ENCODE measurements at places on chromosomes 1 and 21.

GRCh38 chr1:67599085-67599484 is 85.9 kb upstream of the GADD45A start:
- no peak for DNase-seq

DNA sequence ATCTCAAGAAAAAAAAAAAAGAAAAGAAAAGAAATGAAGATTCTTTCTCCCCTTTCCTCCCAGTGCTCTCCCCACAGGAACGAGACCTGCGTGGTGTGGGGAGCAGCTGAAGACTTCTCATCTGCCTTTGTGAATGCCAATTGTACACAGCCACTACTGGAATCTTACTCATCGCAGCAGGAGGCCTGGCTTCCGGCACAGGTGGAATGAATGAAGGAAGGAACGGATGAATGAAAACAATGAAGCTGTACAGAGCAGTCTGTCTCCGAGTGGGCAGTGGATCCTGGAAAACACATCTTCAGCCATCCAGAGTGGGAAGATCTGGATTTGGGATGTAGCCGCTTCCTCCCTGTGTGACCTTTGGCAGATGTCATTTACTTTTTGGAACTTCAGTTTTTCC is 64.9 kb downstream of the RUNX3 start:
- DNase-seq = no peak

DNA sequence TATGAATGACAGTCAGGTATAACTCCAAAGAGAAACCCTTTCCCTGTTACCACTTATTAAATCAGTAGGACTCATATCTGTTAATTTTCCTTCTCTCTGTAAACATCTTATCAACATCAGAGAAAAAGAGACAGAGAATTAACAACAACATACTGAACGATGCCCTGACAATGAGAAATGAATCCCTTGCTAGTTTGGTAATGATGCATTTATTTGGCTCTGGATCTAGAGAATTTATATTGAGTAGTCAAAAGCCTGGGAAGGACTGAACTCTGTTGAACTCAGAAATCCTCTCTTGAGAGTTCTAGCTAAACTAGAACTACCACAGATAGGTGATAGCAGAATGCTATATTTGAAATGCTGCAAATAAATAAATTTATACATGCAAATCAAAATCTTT is 325.6 kb downstream of the DISC1 start:
- DNase-seq = no peak

- DNase-seq = peak; percentile 63
These were observed 68.5 kb downstream of the GIPC2 start for GRCh38 chr1:78114034-78114956.

- no peak for DNase-seq
These were observed 17.2 kb upstream of the RAB29 start for GRCh38 chr1:205792481-205792881.

DNA sequence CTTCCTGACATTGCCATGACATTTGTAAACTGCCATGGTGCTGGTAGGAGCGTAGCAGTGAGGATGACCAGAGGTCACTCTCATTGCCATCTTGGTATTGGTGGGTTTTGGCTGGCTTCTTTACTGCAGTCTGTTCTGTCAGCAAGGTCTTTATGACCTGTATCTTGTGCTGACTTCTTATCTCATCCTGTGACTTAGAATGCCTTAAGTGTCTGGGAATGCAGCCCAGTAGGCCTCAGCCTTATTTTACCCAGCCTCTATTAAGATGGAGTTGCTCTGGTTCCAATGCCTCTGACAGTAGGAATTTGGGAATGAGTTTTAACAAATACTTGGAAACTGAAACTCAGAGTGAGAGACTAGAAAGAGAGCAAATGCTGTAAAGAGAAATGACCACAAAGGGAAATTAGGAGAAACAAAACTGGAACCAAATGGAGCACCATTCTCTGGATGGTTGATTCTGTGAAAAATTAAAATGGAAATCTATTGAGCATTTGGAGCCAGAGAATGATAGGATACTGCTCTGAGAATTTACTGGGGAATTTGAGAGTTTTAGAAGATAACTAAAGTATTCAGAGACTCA is 50.1 kb upstream of the RHOU start:
- no peak for DNase-seq

- DNase-seq = no peak
These were observed 125.5 kb upstream of the CHRM3 start for GRCh38 chr1:239260842-239261241.

DNA sequence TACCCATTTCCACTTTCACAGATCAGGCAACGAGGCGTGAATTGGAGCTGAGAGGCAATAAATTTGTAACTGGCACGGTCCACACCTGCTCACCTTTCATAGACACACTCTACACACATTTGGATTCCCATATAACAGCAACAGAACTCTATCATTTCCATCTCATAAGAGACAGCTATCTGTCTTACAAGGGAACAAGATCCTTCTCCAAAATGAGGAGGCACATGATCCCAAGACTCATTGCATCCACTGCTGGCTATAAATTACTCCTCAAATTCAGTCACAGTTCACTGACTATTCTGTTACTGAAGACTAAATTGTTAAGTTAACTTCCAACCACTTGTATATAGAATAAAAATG is 342.8 kb downstream of the MATN1 start:
- DNase-seq = no peak

- peak; percentile 82 for DNase-seq
These were observed 4.2 kb downstream of the SPOCD1 start for GRCh38 chr1:31811605-31812004.

DNA sequence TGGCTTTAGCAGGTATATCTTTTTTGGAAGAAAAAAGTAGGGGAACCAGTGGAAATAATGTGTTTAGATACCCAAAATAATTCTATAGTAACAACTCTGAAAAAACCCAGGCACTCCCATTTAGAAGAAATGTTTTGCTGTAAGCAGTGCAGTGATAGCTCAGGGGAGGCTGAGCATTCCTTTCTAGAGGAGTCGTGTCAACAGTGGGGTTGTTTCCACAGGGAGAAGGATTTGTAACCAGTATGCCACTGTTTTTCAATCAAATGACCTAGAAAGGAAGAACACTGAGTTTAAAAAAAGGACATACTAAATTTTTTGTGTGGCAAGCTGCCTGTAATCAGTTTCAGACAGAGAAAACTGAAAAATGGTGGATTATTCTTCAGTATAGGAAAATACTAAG is 2.4 kb downstream of the PGD start:
- no peak for DNase-seq

DNA sequence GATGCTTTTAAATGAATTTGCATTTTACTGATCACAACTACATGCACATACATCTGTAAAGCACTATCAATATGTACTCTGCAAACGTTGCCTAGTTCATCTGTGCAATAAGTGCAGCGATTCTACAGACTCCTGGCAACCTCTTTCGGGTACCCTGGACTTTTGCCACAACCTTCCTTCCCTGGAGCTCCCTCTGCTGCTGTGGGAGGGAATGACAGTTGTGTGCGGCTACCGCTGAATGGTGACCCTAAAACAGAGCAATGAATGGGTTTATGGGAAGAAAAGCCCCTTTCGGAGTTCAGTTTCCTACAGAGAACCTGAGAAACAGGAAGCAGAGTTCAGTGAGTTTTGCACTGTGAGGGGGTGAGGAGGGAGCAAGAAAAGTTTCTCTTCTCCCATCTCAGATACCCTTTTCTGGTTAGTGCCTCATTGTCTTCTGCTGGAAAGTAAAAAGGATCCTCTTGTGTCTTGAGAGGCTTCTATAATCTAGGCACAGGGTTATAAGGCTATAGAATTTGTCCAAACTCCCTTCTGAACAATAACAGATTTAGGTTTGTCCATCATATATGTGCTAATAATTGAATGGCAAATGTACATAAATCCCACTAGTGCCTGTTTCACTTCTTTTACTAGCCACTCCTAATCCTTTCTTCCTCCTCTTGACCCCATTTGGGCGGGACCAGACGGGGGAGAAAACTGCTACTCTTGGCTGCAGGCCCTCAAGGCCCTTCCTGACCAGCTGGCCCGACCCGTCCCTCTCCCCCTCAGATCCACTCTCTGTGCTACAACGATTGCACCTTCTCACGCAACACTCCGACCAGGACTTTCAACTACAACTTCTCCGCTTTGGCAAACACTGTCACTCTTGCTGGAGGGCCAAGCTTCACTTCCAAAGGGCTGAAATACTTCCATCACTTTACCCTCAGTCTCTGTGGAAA is 19.8 kb upstream of the SARS1 start:
- peak; percentile 31 for DNase-seq

DNA sequence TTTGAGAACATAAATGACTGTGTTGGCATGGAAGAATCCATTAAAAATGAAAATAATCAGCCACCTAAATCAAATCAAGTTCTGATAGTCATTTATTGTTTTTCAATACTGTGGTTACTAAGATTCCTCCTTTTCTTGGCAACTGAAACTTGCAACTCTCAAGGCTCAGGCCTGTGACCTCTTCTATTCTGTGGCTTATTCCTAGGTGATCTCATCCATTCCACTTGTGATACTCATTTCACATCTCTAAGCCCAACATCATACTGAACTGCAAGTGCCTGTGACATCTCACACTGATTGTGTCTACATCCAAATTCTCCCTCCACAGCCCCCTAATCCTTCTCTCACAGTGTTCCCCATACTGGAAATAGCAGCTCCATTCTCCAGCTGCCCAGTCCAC is 4.8 kb upstream of the ST6GALNAC5 start:
- no peak for DNase-seq

- DNase-seq = no peak
These were observed 285.0 kb downstream of the LRRC40 start for GRCh38 chr1:69920426-69920825.

DNA sequence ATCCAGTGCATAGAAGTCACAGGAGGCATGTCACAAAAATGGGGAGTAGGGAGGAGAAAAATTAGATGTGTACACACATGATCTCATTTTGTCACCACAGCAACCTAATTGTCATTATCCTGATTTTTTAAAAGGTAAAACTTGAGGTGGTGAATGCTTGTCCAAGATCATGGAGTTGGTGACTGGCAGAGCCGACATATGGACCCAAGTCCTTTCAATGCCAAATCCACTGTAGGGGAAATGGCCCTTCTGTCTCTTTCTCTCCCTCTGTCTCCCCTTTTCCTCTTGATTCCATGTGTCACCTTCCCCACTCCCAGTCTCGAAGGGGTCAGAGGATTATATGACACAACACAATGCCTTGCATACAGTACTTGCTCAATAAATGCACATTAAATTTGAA is 65.7 kb upstream of the JUN start:
- DNase-seq = no peak

- DNase-seq = no peak
These were observed 138.7 kb downstream of the DISP1 start for GRCh38 chr1:222953585-222953984.

DNA sequence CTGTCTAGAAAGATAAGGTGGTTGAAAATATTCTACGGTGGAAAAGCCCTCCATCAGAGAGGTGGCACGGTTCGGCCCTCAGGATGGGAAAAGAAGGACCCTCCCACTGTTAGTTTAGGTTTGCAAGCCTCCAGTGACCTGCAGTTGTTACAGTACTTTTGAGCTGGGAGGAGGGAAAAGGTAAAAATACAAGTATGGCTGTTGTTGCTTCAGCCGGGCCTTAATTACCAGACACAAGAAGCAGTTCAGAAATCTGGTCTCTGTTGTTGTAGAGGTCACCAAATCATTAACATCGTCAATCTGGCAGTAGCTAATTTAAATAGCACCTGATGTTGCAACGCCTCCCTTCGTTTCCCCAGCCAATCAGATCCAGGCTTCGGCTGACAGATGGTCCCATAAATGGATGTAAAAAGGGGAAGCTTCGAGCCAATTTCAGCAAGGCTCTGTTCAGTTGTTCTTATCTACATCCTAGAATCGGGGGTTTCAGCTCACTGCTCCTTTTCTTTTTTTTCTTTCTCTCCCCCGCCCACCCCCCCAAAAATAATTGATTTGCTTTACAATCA is at the start of gene ELAVL4:
TSS of gene ELAVL4 (plus strand) at position 424 of the 563 bp plus-strand sequence. CDS start 270 bp downstream, outside the sequence.
- peak; percentile 92 for DNase-seq

DNA sequence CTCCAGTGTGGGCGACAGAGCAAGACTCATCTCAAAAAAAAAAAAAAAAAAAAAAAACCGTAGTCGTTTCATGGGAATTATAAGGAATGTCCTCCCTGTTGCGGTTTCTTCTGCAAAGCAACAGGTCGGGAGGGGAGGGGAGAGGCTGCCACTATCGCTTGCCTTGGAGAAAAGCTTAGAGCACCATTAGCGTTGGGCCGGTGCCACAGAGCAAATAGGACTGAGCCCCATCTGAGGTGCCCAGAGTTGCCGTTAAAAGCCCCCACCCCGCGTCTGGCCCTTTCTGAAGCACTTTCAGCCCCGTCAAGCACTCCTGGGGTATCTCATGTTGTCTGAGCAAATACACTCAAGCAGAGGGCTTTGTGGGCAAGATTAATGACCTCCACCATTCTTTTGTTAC is 2.2 kb downstream of the RIPPLY3 start:
- peak; percentile 95 for DNase-seq

GRCh38 chr1:26017606-26018005 is 4.0 kb upstream of the EXTL1 start:
- DNase-seq = no peak

DNA sequence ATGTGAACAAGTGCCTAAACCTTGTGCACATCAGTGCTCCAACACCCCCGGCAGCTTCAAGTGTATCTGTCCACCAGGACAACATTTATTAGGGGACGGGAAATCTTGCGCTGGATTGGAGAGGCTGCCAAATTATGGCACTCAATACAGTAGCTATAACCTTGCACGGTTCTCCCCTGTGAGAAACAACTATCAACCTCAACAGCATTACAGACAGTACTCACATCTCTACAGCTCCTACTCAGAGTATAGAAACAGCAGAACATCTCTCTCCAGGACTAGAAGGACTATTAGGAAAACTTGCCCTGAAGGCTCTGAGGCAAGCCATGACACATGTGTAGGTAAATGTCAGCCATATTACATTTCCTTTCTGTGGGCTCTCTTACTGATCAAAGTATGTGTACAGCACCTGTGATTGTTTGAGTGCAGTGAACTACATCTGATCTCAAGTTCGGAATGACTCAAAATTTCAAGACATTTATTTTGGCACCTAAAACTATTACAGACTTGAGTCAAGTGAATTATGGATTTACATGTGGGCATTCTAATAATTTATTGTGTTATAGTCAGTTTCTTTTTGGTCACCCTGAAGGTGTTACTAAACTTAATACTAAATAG is 196.5 kb downstream of the TPR start:
- DNase-seq = no peak

DNA sequence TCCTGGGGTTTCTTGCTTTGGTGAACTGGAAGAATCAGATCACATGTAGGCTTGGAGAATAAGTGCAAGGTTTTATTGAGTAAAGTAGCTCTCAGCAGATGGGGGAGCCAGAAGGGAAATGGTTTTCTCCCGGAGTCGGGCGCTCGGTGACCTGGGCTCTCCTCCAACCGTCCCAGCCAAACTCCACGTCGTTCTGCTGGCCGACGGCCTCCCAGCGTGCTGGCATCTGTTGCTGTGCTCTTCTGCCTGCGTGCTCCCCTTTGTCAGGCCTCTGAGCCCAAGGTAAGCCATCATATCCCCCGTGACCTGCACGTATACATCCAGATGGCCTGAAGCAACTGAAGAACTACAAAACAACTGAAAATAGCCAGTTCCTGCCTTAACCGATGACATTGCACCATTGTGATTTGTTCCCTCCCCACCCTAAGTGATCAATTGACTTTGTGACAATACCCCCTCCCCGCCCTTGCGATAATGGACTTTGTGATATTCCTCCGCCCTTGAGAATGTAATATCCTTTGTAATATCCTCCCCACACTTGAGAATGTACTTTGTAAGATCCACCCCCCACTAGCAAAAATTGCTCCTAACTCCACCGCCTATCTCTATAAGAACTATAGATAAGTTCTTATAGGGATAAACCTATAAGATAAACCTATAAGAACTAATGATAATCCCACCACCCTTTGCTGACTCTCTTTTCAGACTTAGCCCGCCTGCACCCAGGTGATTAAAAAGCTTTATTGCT is 88.3 kb downstream of the SMYD3 start:
- no peak for DNase-seq

- no peak for DNase-seq
These were observed 8.6 kb downstream of the SLC2A1 start for GRCh38 chr1:42950116-42950481.

GRCh38 chr21:39610703-39611102 is 2.0 kb upstream of the B3GALT5 start:
- DNase-seq = peak; percentile 66

Measured in NCI-H146 (cell line).